Dermis blood vessel endothelial cell (primary cell): ENCODE measurements at places on chromosomes 6 and 20. TPM values are rescaled to one million over a fixed set of nuclear protein-coding genes. Genes with fewer than 3 reads are reported as not detected.

The GJA1 gene
- total RNA-seq: 482 and 745 TPM in 2 replicates

The IYD gene
- under 0.01 TPM in 1 of 2 replicates, not detected in the other for total RNA-seq

The APOM gene
- 0.34 and 0.37 TPM in 2 replicates for total RNA-seq

The CNR1 gene
- 1.3 TPM in 1 of 2 replicates, not detected in the other for total RNA-seq

The HCK gene
- not detected in 2 replicates for total RNA-seq

The SNRPB2 gene
- 51.2 and 55.8 TPM in 2 replicates for total RNA-seq

The TRERF1 gene
- total RNA-seq: 0.05 and 0.17 TPM in 2 replicates

The HLA-DQA2 gene
- total RNA-seq: not detected in 2 replicates

The TGM2 gene
- total RNA-seq: 401 and 1,564 TPM in 2 replicates

The TBX18 gene
- 0.68 and 1.7 TPM in 2 replicates for total RNA-seq

The PPP1R11 gene
- 14.0 and 15.0 TPM in 2 replicates for total RNA-seq

The NT5E gene
- 96.7 and 157 TPM in 2 replicates for total RNA-seq

The FAM162B gene
- 4.3 and 5.6 TPM in 2 replicates for total RNA-seq

The HDGFL1 gene
- not detected in 2 replicates for total RNA-seq

The LINC00237 gene
- total RNA-seq: not detected in 2 replicates

The PNLDC1 gene
- 0.51 TPM in 1 of 2 replicates, not detected in the other for total RNA-seq

The RPS6KA2 gene
- 166 and 297 TPM in 2 replicates for total RNA-seq

The NFATC2 gene
- 4.8 and 8.8 TPM in 2 replicates for total RNA-seq

The DEF6 gene
- 0.88 and 1.0 TPM in 2 replicates for total RNA-seq

The SMIM8 gene
- 3.8 and 4.3 TPM in 2 replicates for total RNA-seq

The ATP6V1G2 gene
- total RNA-seq: 0.19 and 0.51 TPM in 2 replicates

The COL21A1 gene
- total RNA-seq: 0.05 and 0.34 TPM in 2 replicates

The KCNK16 gene
- not detected in 2 replicates for total RNA-seq

The GLP1R gene
- not detected in 2 replicates for total RNA-seq

The PLG gene
- total RNA-seq: not detected in 2 replicates

The ADGRF1 gene
- total RNA-seq: under 0.01 TPM in 1 of 2 replicates, not detected in the other

The HLA-DRB5 gene
- not detected in 2 replicates for total RNA-seq

The FNDC1 gene
- total RNA-seq: not detected in 2 replicates

The WFDC6 gene
- not detected in 2 replicates for total RNA-seq

The HLA-DOB gene
- not detected in 2 replicates for total RNA-seq

The BANF2 gene
- total RNA-seq: not detected in 2 replicates

The RANBP9 gene
- total RNA-seq: 23.3 and 62.5 TPM in 2 replicates

The PSORS1C2 gene
- not detected in 2 replicates for total RNA-seq

The DCDC2 gene
- total RNA-seq: 1.0 and 1.5 TPM in 2 replicates

The OR2H1 gene
- total RNA-seq: not detected in 2 replicates

The SIRPB2 gene
- 0.51 and 1.3 TPM in 2 replicates for total RNA-seq

The SRSF12 gene
- total RNA-seq: under 0.01 and 0.09 TPM in 2 replicates

The SOBP gene
- total RNA-seq: 0.42 and 1.0 TPM in 2 replicates

The PLA2G7 gene
- total RNA-seq: not detected in 2 replicates

The ZBP1 gene
- not detected in 2 replicates for total RNA-seq

The XKR7 gene
- total RNA-seq: under 0.01 TPM in 1 of 2 replicates, not detected in the other

The CEP162 gene
- 10.0 and 14.0 TPM in 2 replicates for total RNA-seq

The EMILIN3 gene
- total RNA-seq: under 0.01 and 0.09 TPM in 2 replicates

The MLN gene
- not detected in 2 replicates for total RNA-seq

The UNC5CL gene
- 0.14 and 0.17 TPM in 2 replicates for total RNA-seq

The MAS1 gene
- total RNA-seq: not detected in 2 replicates

The LHFPL5 gene
- total RNA-seq: not detected in 2 replicates

The LRRC73 gene
- 0.14 and 0.17 TPM in 2 replicates for total RNA-seq

The PRND gene
- 0.74 and 2.2 TPM in 2 replicates for total RNA-seq

The QKI gene
- 307 and 356 TPM in 2 replicates for total RNA-seq

The SPAG4 gene
- total RNA-seq: 10.0 and 19.1 TPM in 2 replicates

The TTI1 gene
- 18.5 and 22.2 TPM in 2 replicates for total RNA-seq

The PHACTR3 gene
- total RNA-seq: 0.51 and 1.3 TPM in 2 replicates

The PTCRA gene
- total RNA-seq: not detected in 2 replicates

The FILIP1 gene
- 11.3 and 21.1 TPM in 2 replicates for total RNA-seq

The EIF6 gene
- 147 and 186 TPM in 2 replicates for total RNA-seq
